Body of pancreas (tissue), 4 donors: ENCODE measurements at places on chromosomes 6 and 20.

GRCh38 chr20:26354511-26354910, 657.9 kb upstream of the ZNF337 start:
- no peak overlapping the region for H3K4me3 ChIP-seq
- no peaks in the 10 kb centered on the region for H3K4me1 ChIP-seq
- DNase-seq, result no peak
- no peaks in the 10 kb centered on the region for H3K36me3 ChIP-seq

- no peak for DNase-seq
- H3K4me1 ChIP-seq, result no peaks in the 10 kb centered on the region
- no peaks in the 10 kb centered on the region for H3K27me3 ChIP-seq
- H3K36me3 ChIP-seq, result no peaks in the 10 kb centered on the region
- no peak overlapping the region for H3K4me3 ChIP-seq
Measured at GRCh38 chr6:14645841-14646240, 528.3 kb downstream of the CD83 start.

DNA sequence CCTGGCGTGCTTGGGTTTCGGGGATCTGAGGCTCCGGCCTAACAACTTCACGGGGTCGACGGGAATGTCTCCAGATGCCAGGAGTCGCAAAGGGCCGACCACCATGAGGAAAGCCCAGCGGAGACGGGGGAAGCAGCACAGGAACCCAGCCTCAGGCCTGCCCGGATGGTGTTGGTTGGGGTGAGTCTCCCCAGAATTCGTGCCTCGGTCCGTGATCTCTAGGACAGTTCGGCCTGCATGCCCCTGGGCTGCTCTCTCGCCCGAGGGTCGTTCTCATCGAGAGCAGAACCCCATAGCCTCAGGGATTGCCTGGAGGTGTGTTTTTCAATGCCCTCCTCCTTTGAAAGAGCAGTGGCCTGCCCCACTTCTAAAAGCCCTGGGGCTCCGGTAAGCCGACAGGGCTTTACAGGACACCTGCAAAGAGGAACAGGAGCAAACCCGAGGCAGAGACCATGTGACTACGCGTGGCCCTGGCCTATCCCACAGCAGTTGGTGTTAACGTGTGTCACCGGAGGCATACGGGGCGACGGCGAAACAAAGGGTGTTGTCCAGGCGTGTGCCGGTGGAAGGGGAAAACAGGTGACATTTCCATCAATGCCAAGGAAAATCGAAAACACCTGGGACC, 973.1 kb upstream of the DEFB115 start:
- H3K4me3 ChIP-seq, result no peak overlapping the region
- no peak overlapping the region for H3K27ac ChIP-seq
- no peaks in the 10 kb centered on the region for H3K27me3 ChIP-seq
- DNase-seq, result peak; percentile 26

GRCh38 chr6:136703331-136703865, 88.9 kb downstream of the MAP3K5 start:
- no peaks in the 10 kb centered on the region for H3K27me3 ChIP-seq
- H3K36me3 ChIP-seq, result no peaks in the 10 kb centered on the region
- no peak overlapping the region for H3K27ac ChIP-seq
- H3K4me1 ChIP-seq, result peaks cover 34% of the 10 kb centered on the region
- H3K4me3 ChIP-seq, result no peak overlapping the region

- no peak for DNase-seq
- no peaks in the 10 kb centered on the region for H3K4me1 ChIP-seq
- no peak overlapping the region for H3K4me3 ChIP-seq
- no peaks in the 10 kb centered on the region for H3K36me3 ChIP-seq
Measured at GRCh38 chr6:46964716-46965519, 43.2 kb upstream of the ADGRF5 start.

DNA sequence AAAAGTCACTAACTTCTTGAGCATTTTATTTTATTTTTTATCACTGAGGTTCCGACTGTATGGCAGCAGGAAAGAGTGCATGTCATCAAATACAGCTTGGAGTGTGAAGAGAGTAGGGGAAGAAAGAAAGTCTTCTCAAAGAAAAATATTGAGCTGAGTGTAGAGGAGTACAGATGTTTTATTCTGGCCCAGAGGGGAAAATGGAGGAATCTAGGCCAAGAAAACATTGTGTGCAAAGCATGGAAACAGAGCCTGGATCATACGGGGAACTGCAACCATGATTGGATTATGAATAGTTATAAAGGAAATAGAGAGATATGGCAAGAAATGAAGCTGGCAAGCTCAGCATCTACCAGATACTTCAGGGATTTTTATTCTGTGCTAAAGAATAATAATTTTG, 104.2 kb upstream of the SCGN start:
- peaks cover 8% of the 10 kb centered on the region for H3K4me1 ChIP-seq
- H3K4me3 ChIP-seq, result no peak overlapping the region
- no peak overlapping the region for H3K27ac ChIP-seq
- no peaks in the 10 kb centered on the region for H3K36me3 ChIP-seq
- DNase-seq, result no peak
- H3K27me3 ChIP-seq, result no peaks in the 10 kb centered on the region

- no peak for DNase-seq
- H3K36me3 ChIP-seq, result no peaks in the 10 kb centered on the region
- H3K27ac ChIP-seq, result no peak overlapping the region
Measured at GRCh38 chr6:118789419-118789818, 104.5 kb upstream of the ASF1A start.

DNA sequence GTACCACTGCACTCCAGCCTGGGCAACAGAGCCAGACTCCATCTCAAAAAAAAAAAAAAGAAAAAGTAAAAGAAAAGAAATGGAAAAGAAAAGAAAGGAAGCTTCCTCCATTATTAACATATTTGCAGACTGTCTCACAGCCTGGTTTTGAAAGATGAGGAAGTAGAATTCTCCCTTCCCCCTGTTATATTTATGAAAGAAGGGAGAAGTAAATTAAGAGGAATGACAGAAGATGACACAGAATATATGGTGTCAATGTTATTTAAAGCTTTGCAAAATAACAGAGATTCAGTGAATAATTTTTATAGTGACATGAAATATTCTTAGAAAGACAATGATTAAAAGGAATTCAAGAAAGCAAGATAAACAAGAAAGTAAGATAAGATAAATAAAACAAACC, 83.7 kb upstream of the PRSS16 start:
- no peaks in the 10 kb centered on the region for H3K36me3 ChIP-seq
- peaks cover 7% of the 10 kb centered on the region for H3K4me1 ChIP-seq
- no peaks in the 10 kb centered on the region for H3K27me3 ChIP-seq
- H3K4me3 ChIP-seq, result no peak overlapping the region

DNA sequence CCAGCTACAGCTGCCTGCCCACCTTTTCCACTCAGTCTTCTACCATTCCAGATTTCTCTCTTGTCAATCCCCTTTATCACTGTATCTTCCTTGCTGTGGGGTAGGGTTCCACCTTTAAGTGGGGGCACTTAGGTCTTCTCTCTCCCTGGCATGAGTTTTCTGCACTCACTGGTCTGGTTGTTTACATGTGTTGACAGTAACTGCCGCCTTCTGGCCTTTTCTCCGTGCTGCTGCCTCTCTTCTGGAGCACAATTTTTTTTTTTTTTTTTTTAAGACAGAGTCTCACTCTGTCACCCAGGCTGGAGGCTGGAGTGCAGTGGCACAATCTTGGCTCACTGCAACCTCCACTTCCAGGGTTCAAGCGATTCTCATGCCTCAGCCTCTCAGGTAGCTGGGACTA, 12.0 kb downstream of the RNF114 start:
- no peaks in the 10 kb centered on the region for H3K27me3 ChIP-seq
- H3K36me3 ChIP-seq, result peaks cover 19% of the 10 kb centered on the region
- H3K27ac ChIP-seq, result no peak overlapping the region
- no peak for DNase-seq

- H3K36me3 ChIP-seq, result no peaks in the 10 kb centered on the region
- no peaks in the 10 kb centered on the region for H3K27me3 ChIP-seq
- no peak for DNase-seq
- H3K4me1 ChIP-seq, result peaks cover 6% of the 10 kb centered on the region
- no peak overlapping the region for H3K27ac ChIP-seq
Measured at GRCh38 chr6:21335591-21335990, 258.0 kb upstream of the SOX4 start.

GRCh38 chr6:166442131-166442685, 59.5 kb upstream of the MPC1 start:
- no peaks in the 10 kb centered on the region for H3K4me1 ChIP-seq
- H3K27ac ChIP-seq, result no peak overlapping the region
- no peak overlapping the region for H3K4me3 ChIP-seq

DNA sequence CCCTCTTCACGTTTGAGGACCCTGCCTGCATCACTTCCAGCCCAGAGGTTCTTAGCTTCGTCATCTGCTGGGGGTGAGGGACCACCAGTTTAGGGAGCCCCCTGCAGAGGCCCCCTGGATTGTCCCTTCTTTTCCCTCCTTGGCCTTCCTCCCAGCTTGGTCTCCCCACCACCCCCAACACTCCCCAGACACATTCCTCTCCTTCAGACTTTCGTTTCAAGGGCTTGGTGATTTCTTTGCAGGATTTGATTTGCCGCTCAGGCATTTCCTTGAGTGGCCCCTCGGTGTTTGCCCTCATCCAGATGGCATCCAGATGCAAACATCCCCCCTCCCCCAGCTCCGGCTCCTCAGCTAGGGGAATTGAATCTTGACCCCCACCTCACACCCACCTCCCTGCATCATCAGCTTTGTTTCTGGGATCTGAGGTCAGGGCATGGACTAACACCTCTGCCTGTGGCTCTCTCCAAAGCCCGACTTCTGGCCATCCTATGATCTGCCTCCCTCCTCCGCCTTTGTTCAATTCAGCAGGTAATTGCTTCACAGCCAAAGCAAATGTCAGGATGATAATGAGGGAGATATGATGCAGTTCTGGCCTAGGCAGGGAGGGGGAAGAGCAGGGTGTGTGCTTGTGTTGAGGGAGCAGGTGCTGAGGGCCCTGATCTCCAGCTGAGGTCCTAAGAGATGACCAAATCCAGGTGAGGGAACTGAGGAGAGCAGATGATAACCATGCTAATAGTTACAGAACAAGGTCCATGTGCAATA, 141.5 kb downstream of the VEGFA start:
- peaks cover 54% of the 10 kb centered on the region for H3K4me1 ChIP-seq
- H3K27ac ChIP-seq, result peak overlapping the region; percentile 1
- H3K36me3 ChIP-seq, result no peaks in the 10 kb centered on the region

DNA sequence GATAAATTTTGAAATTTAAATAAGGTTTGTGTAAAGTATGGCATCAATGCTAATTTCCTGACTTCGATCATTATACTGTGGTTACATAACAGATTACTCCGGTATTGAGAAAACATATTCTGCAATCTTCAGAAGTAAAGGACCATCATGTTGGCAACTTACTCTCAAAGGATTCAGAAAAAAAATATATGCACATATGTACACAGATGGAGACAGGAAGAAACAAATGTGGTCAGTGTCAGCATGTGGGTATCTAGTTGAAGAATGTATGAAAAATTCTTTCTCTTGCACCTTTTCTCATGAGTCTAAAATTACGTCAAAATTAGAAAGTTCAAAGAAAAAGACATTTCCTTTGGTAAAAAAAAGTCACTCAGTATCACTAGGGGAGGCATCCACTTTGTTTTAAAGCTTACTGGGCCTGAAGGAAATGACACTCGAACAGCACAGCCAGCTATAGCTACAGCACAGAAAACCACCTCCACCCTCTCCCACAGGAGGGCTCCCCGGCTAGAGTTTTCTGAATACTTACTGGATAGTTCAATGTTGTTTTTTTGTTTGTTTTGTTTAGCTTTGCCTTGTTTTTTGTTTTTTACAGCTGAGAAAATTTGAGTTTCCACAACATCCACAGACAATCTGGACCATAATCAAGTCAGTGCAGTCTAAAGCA, 317.2 kb upstream of the AGPAT4 start:
- DNase-seq, result no peak
- H3K27ac ChIP-seq, result no peak overlapping the region
- H3K36me3 ChIP-seq, result no peaks in the 10 kb centered on the region
- no peaks in the 10 kb centered on the region for H3K4me1 ChIP-seq
- H3K27me3 ChIP-seq, result no peaks in the 10 kb centered on the region

GRCh38 chr6:20328266-20328923, 73.3 kb upstream of the E2F3 start:
- H3K27ac ChIP-seq, result no peak overlapping the region
- H3K4me3 ChIP-seq, result no peak overlapping the region
- H3K27me3 ChIP-seq, result no peaks in the 10 kb centered on the region
- no peaks in the 10 kb centered on the region for H3K36me3 ChIP-seq
- DNase-seq, result no peak

GRCh38 chr6:13116155-13116554, 212.2 kb downstream of the TBC1D7 start:
- no peak overlapping the region for H3K27ac ChIP-seq
- no peak overlapping the region for H3K4me3 ChIP-seq

GRCh38 chr6:158324136-158324535, 11.9 kb downstream of the TULP4 start:
- H3K4me1 ChIP-seq, result peaks cover 36% of the 10 kb centered on the region
- no peak overlapping the region for H3K4me3 ChIP-seq
- H3K36me3 ChIP-seq, result no peaks in the 10 kb centered on the region
- no peak for DNase-seq

- no peaks in the 10 kb centered on the region for H3K36me3 ChIP-seq
- H3K4me1 ChIP-seq, result peaks cover 9% of the 10 kb centered on the region
- H3K27ac ChIP-seq, result no peak overlapping the region
- no peak overlapping the region for H3K4me3 ChIP-seq
- no peak for DNase-seq
Measured at GRCh38 chr6:13491538-13491937, 4.1 kb upstream of the GFOD1 start.

DNA sequence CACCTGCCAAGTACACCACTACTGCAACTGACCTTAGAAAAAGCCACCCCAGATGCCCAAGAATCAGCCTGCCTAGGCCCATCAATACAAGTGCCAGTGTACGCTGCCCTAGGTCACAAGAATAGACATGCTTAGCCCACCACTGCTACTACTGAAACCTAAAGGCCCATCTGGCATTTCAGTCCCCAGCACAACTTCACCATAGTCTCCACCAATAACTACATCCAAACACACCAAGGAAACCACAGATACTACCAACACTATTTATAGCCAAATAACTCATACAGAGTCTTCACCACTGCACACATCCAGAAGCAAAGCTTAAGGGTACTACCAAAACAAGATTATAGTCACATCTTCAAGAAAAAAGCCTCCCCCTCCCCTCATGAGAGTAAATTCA, 28.2 kb downstream of the TREML4 start:
- no peak for DNase-seq
- peaks cover 19% of the 10 kb centered on the region for H3K4me1 ChIP-seq
- H3K27me3 ChIP-seq, result no peaks in the 10 kb centered on the region
- no peaks in the 10 kb centered on the region for H3K36me3 ChIP-seq

GRCh38 chr20:36784900-36785299, 11.3 kb upstream of the DSN1 start:
- no peaks in the 10 kb centered on the region for H3K27me3 ChIP-seq
- H3K36me3 ChIP-seq, result no peaks in the 10 kb centered on the region
- DNase-seq, result no peak
- no peaks in the 10 kb centered on the region for H3K4me1 ChIP-seq
- H3K4me3 ChIP-seq, result no peak overlapping the region

- no peak overlapping the region for H3K27ac ChIP-seq
- H3K4me1 ChIP-seq, result no peaks in the 10 kb centered on the region
- no peaks in the 10 kb centered on the region for H3K36me3 ChIP-seq
- DNase-seq, result no peak
Measured at GRCh38 chr20:38383147-38383546, 36.9 kb downstream of the LBP start.
